ENCODE measurements at places on chromosomes 2 and 18.

- no peak for DNase-seq
These were observed 21.5 kb upstream of the ATP9B start for GRCh38 chr18:79047556-79048244.

- no peak for DNase-seq
These were observed 195.1 kb downstream of the C1D start for GRCh38 chr2:67867735-67868134.

GRCh38 chr2:192604295-192604694, 409.6 kb upstream of the TMEFF2 start:
- no peak for DNase-seq

GRCh38 chr2:16140771-16141640, 200.7 kb downstream of the MYCN start:
- DNase-seq: no peak

- no peak for DNase-seq
These were observed at the start of gene NCK2 for GRCh38 chr2:105744909-105745853. NCK2 (plus strand) TSS chr2:105744912; CDS start chr2:105855064, 110,152 bp downstream.

DNA sequence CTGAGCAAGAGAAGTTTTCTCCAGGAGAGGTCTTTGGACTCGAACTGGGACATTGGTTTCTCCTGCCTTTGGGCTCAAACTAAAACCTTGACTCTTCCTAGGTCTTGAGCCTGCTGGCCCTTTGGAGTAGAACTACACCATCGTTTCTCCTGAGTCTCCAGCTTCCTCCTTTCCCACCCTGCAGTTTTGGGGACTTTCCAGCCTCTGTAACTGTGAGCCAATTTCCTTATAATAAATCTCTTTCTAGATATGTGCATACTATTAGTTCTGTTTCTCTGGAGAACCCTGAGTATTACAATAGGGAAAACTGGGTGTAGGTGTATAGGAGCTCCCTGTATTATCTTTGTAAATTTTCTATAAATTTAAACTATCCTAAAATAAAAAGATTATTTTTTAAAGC, 219.8 kb upstream of the AGAP1 start:
- DNase-seq: no peak

GRCh38 chr2:169225233-169225750, 137.0 kb downstream of the LRP2 start:
- DNase-seq: no peak

DNA sequence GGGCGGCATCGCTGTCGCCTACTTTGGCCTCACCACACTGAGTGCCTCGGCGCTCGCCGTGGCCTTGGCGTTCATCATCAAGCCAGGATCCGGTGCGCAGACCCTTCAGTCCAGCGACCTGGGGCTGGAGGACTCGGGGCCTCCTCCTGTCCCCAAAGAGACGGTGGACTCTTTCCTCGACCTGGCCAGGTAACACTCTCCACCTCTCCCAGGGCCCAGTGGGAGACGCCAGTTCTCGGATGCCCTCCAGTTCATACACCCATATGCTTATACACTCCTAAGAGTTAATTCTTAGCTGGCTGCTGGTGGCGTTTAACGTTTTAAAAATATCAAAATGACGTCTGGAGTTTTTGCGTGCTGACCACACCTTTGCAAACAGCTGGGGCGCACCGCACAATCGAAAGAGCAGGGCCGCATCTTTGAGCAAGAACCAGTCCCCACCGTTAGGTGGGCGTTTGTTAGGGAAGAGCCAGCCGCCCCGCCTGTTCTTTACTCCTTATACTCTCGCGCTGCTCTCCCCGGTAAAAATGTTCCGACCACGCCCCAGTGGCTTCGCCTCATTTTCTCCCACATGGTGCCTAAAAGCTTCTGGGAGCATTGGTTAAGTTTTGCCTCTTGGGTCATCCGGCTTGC, 899 bp downstream of the SLC1A4 start:
- DNase-seq: no peak

- DNase-seq: no peak
These were observed 57.1 kb downstream of the CD226 start for GRCh38 chr18:69890558-69890957.

- no peak for DNase-seq
These were observed 23.3 kb downstream of the ERCC3 start for GRCh38 chr2:127270663-127271062.

DNA sequence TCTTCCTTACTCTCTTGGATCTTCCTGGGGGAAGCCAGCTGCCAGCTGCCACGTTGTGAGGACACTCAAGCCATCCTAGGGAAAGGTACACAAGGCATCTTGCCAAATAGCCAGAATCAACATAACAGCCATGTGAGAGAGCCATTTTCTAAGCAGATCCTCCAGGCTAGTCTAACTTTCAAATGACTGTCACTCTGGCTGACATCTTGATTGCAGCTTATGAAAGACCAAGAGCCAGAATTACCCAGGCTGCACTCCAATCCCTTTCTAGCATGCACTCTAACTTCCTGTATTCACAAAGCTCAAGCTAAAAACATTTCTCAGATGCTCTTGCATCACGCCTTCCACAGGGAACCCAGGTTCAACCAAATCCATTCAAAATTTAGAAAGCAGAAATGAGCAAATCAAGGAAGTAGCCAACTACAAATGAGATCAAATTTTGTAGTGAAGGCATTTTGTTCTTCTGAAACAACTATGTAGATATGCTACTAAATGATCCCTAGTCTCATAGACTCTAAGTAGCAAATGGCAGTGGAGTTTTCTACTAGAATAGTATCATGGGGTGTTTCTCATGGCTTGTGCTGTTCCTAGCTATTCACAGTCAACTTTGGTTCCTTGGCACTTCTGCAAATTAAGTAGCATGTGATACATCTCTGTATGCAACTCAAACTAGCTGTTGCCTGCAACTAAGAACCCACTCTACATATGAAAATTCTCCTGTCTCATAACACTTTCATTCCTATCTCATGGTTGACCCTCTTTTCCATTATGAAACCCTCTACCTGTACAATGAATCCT, 281.9 kb downstream of the ZEB2 start:
- no peak for DNase-seq

GRCh38 chr18:58313491-58314032, 269.5 kb downstream of the NEDD4L start:
- no peak for DNase-seq

- no peak for DNase-seq
These were observed 6.9 kb downstream of the YES1 start for GRCh38 chr18:805008-805754.

- DNase-seq: no peak
These were observed 2.2 kb downstream of the INPP4A start for GRCh38 chr2:98446850-98447249.

DNA sequence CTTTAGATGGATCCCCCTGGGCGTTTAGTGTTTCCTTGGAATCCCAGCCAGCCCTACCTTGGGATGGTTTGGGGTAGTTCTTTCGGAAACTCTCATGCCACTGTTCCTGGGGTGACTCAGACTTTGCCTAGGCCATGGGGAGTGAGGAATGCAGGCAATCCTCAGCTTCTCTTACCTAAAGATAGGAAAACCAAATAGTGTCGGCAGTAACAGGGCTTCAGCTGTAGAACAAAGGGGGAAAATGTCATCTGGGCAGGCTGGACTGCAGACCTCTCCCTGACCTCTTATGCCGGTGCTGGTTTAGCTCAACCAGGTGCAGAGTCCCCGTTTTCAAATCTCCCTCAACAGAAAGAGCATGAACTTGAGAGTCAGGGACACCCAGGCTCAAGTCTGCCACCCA, 252.1 kb downstream of the TSN start:
- no peak for DNase-seq

- DNase-seq: no peak
These were observed 12.0 kb downstream of the EPC2 start for GRCh38 chr2:148656516-148656915.

- DNase-seq: no peak
These were observed 29.5 kb upstream of the RBMS1 start for GRCh38 chr2:160522951-160523710.

- DNase-seq: no peak
These were observed 1.8 kb downstream of the DPP4 start for GRCh38 chr2:162072181-162072702.

GRCh38 chr18:47794725-47795433, 135.6 kb downstream of the SMAD2 start:
- no peak for DNase-seq

- peak; percentile 20 for DNase-seq
These were observed 70.6 kb upstream of the PSMD14 start for GRCh38 chr2:161237392-161238264.

DNA sequence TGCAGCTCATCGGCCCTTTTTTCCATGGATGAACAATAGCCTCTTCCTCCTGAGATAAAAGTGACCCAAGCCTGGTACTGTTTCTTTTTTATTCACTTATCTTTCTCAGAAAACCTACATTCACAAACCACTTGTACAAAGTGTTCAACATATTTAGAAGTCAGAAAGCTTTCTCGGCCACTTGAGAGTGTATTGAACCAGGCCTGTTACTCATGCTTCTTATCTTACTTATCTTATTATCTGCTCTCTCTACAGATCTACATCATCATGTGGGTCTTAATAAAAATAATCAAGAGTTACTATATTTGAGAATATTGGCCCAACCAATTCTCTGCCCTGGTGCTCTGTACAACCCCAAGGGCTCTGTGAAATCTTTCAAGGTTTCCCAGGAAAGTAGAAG, 242.1 kb downstream of the MREG start:
- no peak for DNase-seq

- no peak for DNase-seq
These were observed 167.7 kb downstream of the CAMKMT start for GRCh38 chr2:44529448-44529847.

- DNase-seq: peak; percentile 24
These were observed 49.9 kb downstream of the MTCL1 start for GRCh38 chr18:8754995-8755960.

GRCh38 chr18:57918601-57919000, 115.5 kb upstream of the ATP8B1 start:
- no peak for DNase-seq
